Activated CD4-positive, alpha-beta T cell treated with anti-CD3 and anti-CD28 coated beads, Interleukin-2, amount 50 U/mL, for 16 hours (primary cell): ENCODE measurements at places on chromosomes 13 and 19.

DNA sequence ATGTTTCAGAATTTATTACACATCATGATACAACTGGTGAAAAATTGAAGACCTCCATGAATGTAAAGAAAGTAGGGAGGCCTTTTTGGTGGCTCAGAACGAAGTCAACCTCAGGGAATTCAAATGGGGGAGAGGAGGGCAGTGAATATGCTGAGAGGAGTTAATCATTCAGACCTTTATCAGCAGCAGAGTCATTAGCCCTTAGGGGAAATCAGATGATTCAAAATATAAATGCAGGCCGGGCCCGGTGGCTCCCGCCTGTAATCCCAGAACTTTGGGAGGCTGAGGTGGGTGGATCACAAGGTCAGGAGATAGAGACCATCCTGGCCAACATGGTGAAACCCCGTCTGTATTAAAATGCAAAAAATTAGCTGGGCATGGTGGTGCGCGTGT, 80.4 kb upstream of the ZNF420 start:
- DNase-seq: no peak

DNA sequence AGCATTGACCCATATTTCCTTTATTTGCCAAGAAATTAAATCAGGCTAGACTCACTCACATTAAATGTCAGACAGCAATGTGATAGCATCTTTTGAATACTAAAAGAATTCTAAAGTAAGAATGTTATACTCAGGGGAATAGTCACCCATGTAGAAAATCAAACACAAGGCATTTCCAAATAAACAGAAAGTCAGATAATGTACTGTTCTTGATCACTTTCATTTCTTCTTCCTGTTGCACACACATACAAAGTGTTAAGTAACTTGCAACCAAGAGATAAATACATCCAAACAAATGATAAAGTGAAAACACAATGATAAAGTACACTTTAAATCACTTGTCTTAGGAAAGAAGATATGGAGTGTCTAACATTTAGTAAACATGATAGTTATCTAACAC, 1366.6 kb upstream of the MIR17HG start:
- DNase-seq: no peak

DNA sequence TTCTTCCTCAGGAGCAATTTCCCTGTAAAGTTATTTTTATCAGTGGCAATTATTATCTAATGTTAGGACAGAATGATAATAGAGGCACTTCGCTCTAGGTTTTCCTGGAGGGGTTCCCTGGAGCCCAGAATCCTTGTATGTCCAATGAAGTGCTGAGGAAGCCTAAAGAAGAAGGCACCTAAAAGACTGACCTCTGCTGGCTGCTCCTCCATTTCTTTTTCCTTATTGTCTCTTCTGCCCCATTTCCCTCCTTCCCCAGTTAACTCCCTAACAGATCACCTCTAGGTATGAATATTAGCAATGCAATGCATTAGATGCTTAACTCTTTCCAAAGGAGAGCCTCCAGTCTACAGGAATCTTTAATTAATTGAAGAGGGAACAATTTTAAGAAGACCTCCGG, 985.4 kb downstream of the DIAPH3 start:
- DNase-seq: no peak

GRCh38 chr13:25037057-25037813, 58.7 kb upstream of the PABPC3 start:
- peak; percentile 69 for DNase-seq

DNA sequence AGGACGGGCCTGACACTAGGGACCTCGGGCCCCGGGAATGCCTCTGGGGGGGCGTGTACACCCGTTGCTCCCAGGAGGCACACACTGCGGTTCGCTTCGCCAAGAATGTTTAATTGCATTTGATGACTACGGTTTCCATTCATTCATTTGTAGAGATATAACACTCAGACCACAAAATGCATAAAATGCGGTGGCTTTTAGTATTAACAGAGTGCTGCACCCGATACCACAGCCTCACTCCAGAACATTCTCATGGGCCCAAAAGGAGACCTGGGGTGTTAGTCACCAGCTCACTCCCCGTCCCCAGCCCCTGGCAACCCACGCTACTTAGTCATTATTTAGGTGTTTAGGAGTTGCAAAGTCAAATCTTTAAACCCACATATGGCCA, 21.8 kb downstream of the HCN2 start:
- peak; percentile 82 for DNase-seq

DNA sequence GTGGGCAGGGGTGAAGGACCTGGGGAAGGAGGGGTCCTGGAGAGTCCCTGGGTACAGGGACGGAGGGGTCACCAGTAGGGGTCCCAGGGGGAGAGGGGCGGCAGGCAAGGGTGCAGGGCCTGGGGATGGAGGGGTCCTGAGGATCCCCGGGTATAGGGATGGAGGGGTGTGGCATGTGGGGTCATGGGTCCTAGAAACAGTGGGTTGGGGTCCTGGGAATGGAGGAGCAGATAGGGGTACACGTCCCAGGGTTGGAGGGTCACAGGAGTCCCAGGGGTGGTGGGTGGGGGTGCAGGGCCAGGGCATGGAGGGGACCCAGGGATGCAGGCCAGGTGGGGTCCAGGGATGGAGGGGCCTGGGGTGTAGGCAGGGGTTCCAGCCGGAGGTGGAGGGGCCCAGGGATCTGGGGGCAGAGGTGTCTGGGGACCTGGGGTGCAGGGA, 1.4 kb downstream of the BTBD2 start:
- DNase-seq: no peak

DNA sequence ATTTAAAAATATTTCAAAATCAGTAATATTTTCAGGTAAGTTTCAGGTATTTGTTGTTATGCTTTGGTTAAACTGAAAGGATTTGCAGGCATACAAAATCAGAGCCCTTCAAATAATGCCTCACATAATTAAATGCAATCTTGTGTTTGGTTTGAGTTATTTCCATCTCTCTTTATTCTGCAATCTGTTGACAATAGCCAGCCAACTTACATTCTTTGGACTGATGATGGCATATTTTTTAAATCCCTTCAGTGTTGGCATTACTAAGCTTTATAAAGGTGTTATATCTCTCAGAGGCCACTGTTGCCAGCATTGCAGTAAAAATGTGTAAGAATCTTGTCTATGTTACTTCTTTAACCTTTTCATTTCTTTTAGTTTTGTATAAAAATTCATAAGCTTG, 257.2 kb upstream of the RFC3 start:
- no peak for DNase-seq

DNA sequence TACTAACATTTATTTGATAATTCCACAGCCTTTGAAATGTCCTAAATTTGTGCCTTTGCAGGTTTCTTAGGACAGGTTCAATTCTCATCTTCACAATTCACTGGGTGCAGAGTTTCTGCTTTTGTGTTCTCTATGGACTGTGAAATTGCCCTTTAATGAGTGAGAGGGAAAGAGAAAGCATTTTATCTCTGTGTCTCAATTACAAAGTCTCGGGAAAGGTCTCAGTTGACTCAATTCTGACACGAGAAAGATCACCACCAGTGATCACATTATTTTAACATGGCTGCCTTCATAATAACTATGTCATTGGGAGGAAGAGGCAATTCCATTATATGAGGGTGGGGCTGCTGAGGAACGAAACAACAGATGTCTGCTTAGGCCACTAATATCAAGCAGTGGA, 26.2 kb upstream of the LRCH1 start:
- peak; percentile 35 for DNase-seq

DNA sequence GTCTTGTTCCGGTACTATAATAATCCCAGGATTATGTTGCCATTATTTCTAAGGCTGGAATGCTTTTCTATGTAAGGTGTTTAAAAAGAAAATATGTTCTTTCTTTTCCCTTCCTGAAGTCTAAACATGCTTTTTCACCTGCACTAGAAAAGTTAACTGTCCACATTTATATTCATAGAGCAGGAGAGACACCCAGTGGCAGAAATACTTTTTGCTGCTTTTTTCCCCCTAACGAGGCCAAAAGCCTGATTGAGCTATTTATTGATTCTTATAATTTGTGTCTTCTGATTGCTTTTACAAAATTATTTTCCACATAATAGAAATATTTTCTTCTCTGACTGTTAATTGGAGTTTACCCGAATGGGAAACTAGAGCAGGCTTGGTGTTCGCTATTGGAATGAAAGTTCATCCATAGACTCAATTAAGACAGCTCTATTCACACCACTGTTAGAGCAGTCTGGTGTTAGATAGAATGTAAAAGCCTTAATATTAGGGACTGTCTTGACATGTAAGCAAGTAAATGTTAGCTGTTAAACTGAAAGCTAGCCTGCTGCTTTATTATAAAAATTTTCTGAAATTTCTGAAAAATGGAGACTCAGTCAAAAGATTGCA, 15.8 kb downstream of the GPR180 start:
- peak; percentile 36 for DNase-seq

- DNase-seq: no peak
Measured at GRCh38 chr13:89324582-89324981, 1653.4 kb downstream of the SLITRK5 start.

GRCh38 chr19:18000915-18001776, 6.8 kb upstream of the ARRDC2 start:
- peak; percentile 91 for DNase-seq

- DNase-seq: no peak
Measured at GRCh38 chr19:14021474-14021873, 6.5 kb upstream of the RLN3 start.

DNA sequence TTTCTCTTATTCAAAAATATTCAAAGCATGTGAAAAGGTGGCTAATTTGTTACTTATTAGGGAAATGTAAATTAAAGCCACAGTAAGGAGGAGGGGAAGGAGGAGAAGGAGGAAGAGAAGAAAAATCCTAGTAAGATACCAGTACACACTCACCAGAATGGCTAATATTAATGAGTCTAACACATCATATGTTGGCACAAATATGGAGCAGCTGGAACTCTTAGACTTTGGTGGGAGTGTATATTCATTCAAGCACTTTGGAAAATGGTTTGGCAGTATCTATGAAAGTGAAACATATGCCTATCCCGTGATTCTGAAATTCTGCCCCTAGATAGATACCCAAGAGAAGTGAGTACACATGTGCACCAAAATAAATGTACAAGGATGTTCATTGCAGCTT, 38.1 kb upstream of the RGCC start:
- no peak for DNase-seq

GRCh38 chr13:77412860-77413259, 86.0 kb upstream of the MYCBP2 start:
- no peak for DNase-seq

GRCh38 chr13:30796631-30797601, 61.6 kb downstream of the ALOX5AP start:
- no peak for DNase-seq

- DNase-seq: no peak
Measured at GRCh38 chr13:60590800-60591747, 194.1 kb downstream of the TDRD3 start.

GRCh38 chr13:30078059-30078458, 227.6 kb upstream of the UBL3 start:
- DNase-seq: no peak

- DNase-seq: no peak
Measured at GRCh38 chr19:13255719-13256059, 105.5 kb downstream of the IER2 start.

GRCh38 chr13:109859216-109859835, 72.9 kb upstream of the IRS2 start:
- DNase-seq: no peak

GRCh38 chr19:7628589-7629311, 595 bp downstream of the XAB2 start:
- no peak for DNase-seq

GRCh38 chr19:30254158-30254557, 118.0 kb upstream of the ZNF536 start:
- DNase-seq: no peak

DNA sequence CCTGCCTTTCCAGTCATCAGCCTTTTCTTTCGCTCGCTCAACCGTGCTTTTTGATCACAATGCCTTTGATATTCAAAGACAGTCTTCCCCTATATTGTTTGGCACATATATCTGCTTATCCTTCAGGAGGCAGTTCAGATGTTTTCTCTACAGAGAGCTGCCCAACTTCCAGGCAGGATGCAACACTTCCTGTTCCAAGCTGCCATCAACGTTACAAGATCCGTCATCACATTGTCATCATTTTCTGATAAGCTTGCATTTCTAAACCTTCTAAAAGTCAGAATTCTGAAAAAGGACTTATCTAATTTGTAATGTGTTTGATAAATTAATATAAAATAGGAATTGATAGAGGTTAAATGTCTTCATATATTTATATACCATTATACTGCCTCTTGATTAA, 574.2 kb downstream of the TBC1D4 start:
- DNase-seq: no peak

GRCh38 chr13:96781141-96781540, 213.1 kb downstream of the OXGR1 start:
- no peak for DNase-seq

GRCh38 chr19:29506619-29506911, 19.2 kb upstream of the VSTM2B start:
- DNase-seq: no peak

DNA sequence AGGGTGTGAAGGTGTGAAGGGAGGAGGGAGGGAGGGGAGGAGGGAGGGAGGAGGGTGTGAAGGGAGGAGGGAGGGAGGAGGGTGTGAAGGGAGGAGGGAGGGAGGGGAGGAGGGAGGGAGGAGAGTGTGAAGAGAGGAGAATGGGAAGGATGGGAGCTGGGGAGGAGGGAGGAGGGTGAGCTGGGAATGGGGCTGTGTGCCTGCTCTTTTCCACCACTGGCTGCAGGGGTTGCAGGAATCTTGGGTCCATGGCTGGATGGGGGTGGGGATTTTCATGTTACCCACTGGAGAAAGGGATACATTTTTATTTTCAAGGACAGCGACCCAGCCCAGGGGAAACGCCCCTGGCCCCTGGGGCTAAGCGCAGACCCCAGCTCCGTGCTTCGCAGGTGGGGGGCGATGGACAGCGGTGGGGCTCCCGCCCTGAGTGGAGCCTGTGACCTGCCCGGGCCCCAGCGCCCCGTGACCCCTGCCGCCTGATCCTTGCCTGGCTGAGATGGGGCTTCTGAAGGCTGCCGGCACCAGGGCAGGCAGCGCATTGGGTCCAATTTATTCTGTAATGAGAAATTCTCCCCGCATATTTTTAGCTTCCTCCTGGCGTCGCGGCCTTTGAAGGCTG, 3.0 kb upstream of the EFNA2 start:
- DNase-seq: no peak

DNA sequence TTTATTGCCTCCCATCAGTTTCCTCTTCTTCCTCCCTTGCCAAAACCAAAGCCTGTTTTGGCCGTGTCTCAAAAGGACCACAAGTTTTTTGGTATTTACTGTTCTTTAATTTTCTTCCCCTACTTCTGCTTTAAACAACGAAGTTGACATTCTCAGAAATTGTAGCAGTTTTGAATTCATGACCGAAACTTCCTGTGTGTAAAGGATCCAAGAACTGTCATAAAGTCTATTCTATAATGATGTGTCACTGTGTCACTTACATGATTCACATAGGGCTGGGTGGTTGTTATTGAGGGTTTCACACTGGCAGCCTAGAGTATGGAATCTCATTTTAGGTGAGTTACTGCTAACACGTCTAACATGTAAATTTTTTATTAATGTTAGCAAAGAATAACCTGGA, 741.0 kb upstream of the KLHL1 start:
- peak; percentile 15 for DNase-seq

DNA sequence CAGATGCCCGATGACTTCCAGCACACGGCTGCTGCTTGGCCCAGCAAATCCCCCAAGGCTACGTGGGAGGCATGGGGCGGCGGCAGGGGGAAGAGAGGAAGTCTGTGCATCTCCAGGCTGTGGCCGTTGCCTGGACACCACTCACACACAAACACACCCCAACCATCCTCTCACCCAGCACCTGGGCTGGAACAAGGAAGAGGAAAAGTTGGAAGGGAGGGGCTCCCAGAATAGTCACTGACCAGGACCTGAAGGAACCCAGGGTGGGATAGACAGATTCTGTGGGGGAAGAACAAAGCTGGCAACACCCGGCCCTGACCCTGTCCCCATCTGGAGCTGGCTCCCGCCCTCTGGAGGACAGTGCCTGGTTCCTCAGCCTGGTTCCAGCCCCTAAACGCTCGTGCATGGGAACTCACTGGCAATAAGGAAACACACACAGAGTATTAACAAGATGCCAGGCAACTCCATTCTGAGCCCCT, 11.2 kb downstream of the PPP6R1 start:
- DNase-seq: no peak
